ENCODE measurements at places on chromosomes 6 and 20.

- DNase-seq = no peak
These were observed 8.9 kb downstream of the CCM2L start for GRCh38 chr20:32019156-32019510.

DNA sequence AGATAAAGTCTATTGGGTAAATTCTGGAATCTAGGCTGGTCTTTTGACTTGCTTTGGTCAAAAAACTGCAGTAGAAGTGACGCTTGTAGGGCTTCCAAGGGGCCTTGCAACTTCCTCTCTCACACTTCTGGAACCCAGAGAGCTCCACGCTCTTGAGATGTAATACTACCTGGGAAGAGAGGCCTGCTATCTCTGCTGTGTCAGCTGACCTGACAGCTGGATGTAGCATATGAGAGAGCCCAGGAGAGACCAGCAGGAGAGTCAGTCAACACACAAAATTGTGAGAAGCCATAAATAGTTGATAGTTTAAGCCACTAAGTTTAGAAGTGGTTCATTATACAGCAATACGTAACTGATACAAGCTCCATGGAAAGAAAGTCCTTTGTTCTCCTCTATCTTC is 7.8 kb upstream of the RSPO3 start:
- no peak for DNase-seq

GRCh38 chr6:22556266-22556665 is 13.1 kb upstream of the HDGFL1 start:
- no peak for DNase-seq

GRCh38 chr6:158068893-158069799 is 87.5 kb downstream of the SYNJ2 start:
- DNase-seq = no peak

- DNase-seq = no peak
These were observed 55.9 kb upstream of the SEC63 start for GRCh38 chr6:108013787-108014439.

DNA sequence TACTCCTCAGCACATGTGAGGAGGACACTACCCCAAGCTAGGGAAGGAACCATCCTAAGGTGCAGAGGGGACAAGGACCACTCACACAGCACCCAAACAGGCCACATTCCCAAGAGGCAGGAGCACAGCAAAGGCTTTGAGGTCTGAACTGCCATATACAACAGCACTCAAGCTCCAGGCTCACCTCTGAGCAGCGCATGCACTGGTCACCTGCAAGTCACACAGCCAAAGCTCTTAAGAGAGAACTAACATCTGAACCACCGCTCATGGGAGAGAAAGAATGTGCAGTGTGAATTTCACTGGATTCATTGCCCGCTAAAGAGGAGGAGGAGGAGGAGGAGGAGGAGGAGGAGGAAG is 31.0 kb downstream of the NPEPL1 start:
- DNase-seq = no peak

DNA sequence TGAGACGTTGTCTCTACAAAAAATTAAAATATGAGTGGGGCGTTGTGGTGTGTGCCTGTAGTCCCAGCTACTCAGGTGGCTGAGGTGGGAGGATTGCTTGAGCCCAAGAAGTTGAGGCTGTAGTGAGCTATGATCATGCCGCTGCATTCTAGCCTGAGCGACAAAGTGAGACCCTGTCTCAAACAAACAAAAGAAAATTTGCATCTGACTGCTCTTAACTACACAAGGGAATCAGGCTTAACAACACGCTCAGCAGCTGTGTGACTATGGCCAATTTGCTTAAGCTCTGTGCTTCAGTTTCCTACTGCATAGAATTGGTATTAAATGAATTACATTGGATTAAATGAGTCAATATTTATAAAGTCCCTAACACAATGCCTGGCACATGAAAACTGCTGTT is 24.3 kb upstream of the MRPS10 start:
- no peak for DNase-seq

- DNase-seq = no peak
These were observed 99.1 kb downstream of the TFAP2A start for GRCh38 chr6:10315658-10316372.

DNA sequence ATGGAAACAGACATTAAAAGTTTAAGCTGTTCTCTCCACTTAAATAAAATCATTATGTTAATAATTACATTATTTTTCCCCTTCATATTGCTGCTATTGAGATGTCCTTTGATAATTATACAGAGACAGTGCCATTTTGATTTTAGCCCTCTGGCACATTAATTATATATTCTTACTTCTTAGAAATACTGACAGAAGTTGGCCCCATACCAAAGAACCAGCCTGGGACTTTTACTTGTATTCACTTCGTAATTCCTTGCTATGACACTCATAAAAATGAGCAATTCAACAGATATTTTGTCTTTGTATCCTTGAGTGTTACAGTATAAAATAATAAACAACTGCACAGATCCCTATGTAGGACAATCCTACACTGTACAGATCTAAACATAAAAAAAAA is 743.7 kb downstream of the TBC1D32 start:
- no peak for DNase-seq

- DNase-seq = no peak
These were observed 65.0 kb upstream of the ASCC3 start for GRCh38 chr6:100946021-100946540.

GRCh38 chr6:25253351-25253750 is 25.8 kb upstream of the CARMIL1 start:
- DNase-seq = no peak

- DNase-seq = no peak
These were observed 56.6 kb upstream of the SUPT3H start for GRCh38 chr6:45434381-45434700.

DNA sequence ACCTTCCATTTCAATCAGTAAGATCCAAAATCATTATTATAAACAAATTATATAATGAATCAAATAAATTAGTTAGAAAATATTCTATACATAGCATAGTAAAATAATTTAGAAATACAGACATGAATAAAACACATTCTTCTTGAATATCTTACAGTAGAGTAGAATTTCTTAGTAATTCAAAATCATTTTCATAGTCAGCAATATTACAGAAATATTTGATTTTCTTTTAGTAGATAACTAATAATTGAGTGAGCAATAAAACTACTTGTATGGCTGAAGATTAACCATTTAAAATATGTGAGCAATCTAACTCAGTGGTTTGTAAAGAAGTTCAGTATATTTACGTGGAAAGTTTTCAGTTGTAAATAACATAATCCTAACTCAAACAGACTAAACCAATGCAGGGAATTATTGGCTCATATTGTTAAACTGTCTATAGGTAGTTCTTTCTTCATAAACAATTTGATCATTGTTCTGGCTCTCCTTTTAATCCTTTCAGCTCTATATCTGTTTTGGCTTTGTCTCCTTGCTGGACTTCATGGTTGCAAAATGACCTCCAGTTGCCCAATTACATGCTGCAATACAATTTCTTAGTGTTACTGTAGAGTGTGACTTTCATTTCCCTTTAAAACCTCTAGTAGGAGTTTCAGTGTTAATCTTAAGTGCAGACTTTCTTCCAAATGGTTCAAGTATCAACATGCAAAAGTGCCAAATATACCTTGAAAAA is 307.5 kb downstream of the EYS start:
- no peak for DNase-seq

- DNase-seq = no peak
These were observed 1274.2 kb upstream of the GJE1 start for GRCh38 chr6:140858381-140858971.

DNA sequence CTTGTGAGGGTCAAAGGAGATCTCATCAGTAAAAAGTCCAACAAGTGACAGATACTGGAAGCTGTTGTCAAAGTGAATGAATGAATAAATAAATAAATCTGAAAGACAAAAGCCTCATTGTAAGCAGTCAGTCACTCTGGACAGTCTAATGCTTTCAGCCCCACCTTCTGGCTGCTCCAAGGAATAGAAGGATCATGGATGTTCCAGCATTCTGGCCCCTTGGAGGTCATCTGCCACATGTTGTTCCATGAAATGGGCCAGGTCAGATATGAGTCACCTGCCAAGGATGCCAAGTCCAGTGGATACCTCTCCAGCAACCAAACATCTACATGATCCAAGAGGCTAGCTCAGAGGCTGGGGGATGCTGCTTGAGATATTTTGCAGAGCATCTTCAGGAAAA is 185.6 kb downstream of the BMP7 start:
- DNase-seq = no peak

- no peak for DNase-seq
These were observed 69.8 kb upstream of the NKX2-2 start for GRCh38 chr20:21583486-21584168.

- DNase-seq = no peak
These were observed 48.6 kb upstream of the EMILIN3 start for GRCh38 chr20:41415191-41415590.

DNA sequence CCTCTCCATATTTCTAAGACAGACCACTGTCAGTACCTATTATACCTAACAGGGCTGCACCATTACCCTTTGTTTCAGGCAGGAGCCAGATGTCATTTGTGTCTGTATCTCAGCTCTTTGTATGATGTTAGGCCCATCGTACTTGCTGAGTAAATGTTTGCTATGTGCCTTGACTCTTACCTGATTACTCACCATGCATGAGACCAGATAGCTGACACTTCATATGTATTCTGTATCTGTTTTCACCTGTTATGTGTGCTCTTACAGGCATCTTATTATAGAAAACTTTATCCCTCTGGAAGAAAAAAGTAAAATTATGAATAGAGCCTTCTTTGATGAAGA is 31.7 kb upstream of the ASXL1 start:
- DNase-seq = no peak

GRCh38 chr20:54090230-54091119 is 20.1 kb upstream of the BCAS1 start:
- DNase-seq = no peak

DNA sequence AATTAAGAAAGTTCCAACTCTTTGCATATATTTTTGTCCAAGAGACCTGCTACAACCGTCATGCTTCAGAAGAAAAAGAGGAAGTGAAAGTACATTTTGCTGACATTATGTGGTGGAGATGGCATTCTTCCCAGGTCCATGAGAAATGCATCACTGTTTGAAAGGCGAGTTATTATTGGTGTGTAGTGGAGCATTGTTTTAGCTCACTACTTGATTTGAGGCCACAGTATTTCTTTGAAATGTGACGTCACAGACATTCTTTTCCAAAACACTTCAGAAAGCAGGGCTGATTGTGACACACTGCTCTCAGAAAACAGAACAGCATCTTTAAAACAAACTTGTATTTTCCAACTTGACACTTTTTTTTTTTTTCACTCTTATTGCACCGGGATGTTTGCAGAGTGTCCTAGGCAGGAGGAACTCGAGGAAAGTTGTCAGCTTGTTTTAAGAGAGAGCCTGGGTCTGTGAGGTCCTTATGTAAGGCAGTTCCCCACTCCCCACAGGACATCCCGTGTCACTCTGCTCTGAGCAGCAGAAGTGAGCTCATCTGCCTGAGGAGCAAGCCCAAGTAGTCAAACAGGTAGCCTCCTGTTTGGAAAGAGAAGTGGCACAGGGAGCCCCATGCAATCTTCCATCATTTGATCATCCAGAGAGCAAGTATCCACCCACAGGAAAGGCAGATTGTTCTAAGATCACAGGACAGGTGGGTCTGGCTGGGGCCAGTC is 1.1 kb downstream of the SPTLC3 start:
- no peak for DNase-seq

DNA sequence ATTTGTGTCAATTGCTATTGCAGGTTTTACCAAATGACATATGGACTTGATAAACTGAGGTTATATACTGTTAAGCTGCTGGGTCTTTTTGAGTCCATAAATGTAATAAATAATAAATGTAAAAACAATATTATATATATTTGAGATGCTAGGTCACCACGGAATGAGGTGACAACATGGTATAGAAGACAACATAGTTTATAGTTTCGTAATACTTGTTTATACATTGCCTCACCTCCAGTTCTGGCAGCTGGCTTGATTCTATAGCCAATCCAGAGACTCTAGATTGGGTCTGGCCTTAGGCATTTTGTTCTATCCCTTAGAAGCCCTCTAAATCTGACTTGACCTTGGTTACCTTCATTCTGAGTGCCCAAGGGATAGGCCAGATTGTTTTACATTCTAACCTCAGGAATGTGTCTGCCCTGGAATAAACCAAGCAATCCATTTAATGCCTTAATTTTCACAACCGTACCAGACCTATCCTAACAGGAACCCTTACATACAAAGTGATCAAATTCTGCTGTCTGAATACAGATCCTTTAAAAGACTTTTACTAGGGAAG is 61.5 kb upstream of the STXBP5 start:
- DNase-seq = no peak

DNA sequence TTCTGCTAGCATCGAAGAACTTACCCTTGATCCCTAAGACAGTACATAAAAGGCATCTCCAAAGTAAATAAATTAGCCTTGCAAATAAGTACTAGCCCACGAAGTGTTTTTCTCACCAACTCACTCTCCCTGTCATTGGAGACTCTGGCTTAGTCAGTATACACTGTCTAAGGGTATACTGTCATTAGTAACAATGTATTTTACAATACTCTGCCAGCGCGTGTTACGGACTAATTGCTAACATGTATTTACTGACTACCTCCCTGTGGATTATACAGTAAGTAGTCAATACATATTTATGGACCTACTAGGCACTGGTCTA is 72.1 kb downstream of the NFATC2 start:
- no peak for DNase-seq

DNA sequence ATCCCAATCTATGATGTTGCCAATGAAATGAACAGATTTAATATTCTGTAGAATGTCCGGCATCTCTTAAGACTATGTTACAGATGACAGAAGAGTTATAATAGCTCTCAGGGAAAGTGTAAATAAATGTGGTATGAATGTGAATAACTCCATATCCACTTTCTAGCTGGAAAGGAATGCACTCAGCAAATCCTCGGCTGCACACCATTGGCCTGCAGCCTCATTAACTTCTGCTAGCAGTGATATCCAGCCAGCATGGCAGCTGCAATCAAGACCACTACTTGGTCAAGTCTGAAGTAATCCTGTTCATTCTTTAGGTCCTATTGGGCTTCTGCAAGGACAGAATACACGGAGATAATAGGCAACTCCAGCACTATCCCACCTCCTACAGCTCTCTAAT is 17.3 kb upstream of the MICA start:
- no peak for DNase-seq

- DNase-seq = no peak
These were observed 2.5 kb upstream of the MMP9 start for GRCh38 chr20:46006022-46006705.

DNA sequence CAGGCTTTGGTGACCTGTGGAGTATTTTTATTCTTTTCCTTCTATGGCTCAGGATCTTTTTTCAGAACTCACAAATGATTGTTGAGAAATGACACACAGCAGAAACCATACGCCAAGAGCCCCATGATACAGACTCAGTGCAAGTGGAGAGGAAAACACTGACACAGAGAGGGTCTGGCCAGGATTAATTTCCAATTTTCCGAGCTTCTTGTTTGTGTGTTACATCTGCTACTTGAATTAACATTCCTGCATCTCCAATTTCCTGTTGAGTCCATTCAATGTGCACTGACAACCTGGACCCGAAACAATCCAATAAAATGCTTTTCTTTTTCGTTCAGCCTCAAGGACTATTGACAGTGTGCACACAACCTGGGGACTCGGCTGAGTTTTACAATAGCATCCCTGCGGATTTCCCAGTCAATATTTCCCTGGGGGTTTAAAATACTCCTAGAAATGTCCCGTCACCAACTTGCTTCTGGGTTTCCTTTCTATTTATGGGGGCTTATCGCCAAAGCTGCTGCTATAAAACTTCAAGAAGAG is 4.9 kb upstream of the MLN start:
- no peak for DNase-seq
